ENCODE measurements at places on chromosomes 5 and 9.

DNA sequence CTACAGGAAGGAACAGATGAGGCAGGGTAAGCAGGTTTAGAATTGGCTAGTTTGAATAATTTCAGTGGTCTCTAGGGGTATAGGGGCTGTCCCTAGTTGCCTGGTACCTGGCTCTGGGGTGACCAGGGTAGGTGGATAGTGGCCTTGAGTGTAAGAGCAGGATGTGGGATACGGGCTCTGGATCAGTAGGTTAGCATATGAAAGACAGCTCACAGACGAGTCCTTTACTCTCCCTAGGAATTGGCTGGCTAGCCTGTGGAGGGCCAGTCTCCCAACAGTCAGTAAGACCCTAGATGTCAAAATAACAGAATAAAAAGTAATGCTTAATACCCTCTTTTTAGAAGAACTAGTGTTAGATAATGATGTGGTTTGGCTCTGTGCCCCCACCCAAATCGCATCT is 16.6 kb upstream of the C9orf152 start:
- DNase-seq = no peak

DNA sequence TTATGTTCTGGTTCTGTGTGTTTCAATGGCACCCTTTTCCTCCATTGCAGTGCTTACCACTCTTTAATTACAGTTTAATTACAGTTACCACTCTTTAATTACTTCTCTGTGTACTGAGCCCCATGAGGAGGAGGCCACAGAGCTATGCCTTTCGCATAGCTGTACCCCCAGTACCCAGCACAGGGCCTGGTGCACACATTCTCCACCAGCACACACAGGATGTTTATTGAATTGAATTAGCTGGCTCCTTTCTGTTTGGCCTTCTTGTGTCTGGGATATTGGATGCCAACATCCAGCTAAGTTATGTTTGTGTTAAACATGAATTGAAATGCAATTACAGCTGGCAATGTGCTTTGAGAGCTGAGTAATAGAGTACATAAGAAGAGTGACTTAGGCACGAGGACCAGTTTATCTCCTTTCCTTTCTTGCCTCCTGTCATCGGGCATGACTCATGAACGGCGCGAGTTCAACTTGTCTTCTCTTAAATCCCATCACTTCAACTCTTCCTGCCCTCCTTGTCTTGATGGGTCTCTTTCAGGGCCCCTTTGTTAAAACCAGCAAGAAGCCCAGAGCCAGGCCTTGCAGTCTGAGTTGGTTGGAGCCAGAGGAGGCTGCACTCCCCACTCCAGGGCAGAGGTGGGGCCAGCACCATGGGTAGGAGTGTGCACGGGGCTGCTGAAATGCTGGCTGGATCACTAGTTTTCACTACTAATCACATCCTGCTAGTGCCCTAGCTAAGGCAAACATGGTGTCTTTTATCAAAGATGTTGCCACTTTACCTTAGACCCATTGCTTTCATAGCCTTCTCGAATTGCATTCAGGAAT is 37.4 kb downstream of the MVB12B start:
- DNase-seq = no peak

GRCh38 chr9:86974421-86974820 is 27.1 kb upstream of the GAS1 start:
- no peak for DNase-seq

DNA sequence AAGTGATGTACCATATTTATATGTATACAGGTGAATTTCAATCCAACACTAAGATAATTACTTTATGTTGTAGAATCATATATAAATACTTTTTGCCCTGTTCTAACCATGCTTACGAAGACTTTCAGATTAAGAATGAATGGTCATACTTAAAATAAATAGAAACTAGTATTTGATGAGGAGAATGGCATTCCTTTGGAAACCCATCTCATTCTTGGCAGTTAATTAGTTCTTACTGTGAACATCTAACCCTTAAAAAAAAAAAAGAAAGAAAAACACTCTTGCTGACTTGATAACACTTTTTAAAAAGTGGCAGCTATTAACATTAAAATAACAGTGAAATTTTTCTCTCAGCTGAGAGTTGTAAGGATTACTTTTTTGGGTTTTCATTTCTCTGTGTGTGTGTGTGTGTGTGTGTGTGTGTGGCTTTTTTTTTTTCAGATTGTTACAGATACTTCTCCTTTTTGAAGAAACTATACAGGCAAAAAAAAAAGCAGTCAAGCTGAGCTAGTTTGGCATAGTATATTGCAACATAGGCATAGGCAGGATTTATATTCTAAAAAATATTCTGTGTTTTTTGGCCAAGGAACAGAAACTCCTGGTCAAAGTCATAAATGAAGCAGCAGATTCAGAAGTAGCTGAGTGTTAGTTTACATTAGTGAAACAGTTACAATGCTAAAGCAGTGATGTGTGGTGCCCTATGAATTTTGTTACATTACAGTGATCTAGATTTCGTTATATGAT is 163.5 kb downstream of the CD180 start:
- DNase-seq = no peak

- DNase-seq = no peak
Observed at GRCh38 chr5:25975885-25976284, 1062.5 kb downstream of the CDH9 start.

DNA sequence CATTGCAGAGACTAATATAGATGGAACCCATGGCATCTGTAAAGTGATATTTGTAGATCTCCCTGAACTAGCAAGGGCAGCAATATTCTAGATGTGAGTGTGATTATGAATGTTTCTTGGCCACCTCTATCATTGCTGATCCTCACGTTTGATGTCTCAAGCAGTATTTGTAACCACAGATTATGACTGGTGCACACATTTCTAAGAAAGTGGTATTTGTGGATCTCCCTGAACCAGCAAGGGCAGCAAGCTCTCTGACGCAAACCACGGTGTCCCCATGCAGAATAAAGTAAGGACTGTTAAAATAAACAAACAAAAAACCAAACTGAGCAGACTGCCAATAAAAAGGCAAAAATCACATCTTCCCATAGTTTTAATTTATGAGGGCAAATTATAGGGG is 301.3 kb downstream of the CSNK1G3 start:
- DNase-seq = no peak

DNA sequence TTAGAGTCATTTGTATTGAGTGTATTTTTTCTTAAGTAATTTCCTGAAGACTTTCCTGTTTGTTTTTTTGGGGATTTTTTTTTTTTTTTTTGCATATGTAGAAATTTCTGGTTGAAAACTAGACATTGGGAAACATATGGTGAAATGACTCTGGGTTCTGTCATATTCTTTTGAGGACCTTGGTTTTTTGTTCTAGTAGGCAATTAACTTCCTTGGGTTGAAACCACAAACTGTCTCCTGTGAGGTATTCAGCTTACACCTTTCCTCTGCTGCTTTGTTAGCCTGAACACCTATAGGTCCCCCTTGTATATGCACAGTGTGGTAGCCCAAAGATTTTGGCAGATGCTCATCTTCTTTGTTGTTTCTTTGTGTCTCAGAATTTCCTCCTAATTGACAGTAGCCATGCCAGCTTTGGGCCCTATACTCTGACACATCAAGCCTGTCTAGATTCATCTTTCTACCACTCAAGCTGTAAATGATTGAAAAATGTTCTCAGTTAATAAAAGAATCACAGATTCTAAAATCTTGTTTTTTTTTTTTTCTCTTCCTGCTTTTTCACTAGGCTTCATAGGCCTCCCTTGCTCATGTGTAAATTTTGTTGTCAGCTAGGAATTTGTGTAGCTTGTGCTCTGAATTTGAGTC is 140.6 kb downstream of the COMMD10 start:
- DNase-seq = no peak

DNA sequence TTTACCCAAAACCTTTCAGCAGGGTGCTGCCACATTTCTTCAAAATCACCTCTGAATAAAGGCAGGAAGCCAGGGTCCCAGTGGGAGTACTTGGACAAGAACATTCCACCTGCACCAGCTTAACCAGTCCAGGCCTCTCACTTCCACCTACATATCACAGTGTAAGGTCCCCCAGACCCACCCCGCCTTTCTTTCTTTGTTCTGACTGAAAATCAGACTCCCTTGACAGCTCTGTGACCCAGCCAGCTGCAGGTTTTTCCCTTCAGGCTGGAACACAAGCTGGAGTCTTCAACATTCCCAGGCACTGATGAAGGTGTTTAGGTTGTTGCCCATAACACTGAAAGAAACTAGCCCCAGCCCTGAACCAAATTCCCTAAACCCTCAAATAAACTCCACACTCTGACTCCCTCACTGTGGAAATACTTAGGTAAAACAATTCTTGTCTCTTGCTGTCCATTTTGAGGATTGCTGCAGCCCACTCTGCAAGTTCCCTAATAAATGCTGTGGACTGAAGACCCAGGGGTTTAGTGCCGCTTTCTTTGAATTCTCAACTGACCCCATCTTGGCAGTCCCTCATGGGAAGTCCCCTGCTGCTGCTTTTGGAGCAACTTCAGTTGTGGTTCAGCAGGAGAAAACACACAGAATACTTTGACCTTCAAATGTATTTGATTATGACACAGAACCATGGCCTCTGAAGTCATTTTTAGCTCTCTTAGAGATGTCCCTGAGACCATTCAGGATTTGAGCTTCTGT is 24.8 kb downstream of the P4HA2 start:
- DNase-seq = no peak
